ENCODE measurements at places on chromosomes 1 and 21.

DNA sequence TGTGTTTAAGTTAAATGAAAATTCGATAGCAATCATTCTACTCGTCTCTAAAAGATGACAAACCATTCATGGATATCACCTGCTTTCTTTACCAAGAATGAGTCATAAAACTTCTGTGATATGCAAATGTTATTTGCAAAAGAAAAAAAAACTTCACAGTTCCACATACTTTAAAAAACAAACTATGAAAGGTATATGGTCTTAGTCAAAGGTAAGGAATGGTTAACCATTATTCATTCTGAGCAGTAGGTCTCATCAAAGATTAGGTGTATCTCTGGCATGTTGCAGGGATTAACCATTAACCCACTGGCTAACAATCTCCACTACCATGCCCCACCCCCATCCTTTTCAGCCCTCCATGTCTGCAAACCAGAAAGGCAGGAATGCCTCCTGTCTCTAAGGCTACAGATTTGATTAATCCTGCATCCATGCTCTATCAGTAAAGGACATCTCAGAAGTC is 44.4 kb downstream of the PTPN14 start:
- no peak for DNase-seq

DNA sequence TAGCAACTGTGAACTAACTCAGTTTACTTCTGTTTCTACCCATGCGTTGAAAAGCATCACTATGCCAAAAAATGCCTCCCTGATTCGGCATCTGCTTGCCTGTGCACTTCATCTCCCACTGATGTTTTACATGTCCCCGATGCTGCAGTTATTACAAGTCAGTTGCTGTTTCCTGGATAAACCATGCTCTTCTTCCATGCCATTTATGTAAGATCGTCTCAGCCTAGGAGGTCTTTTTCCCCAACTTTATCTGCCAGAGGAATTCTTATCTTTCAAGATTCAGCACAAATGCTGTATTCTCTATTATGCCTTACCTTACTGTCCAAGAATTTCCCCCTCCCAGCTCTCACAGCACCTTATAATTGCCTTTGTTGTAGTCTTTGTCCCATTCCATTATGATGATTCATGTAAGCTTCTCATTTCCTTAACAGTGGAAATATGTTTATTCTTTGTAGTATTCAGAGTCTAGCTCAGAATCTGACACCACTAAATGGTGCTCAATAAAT is 30.0 kb downstream of the PRKACB start:
- DNase-seq, result no peak

- no peak for DNase-seq
Measured at GRCh38 chr1:116544588-116545358, 26.1 kb downstream of the CD58 start.

DNA sequence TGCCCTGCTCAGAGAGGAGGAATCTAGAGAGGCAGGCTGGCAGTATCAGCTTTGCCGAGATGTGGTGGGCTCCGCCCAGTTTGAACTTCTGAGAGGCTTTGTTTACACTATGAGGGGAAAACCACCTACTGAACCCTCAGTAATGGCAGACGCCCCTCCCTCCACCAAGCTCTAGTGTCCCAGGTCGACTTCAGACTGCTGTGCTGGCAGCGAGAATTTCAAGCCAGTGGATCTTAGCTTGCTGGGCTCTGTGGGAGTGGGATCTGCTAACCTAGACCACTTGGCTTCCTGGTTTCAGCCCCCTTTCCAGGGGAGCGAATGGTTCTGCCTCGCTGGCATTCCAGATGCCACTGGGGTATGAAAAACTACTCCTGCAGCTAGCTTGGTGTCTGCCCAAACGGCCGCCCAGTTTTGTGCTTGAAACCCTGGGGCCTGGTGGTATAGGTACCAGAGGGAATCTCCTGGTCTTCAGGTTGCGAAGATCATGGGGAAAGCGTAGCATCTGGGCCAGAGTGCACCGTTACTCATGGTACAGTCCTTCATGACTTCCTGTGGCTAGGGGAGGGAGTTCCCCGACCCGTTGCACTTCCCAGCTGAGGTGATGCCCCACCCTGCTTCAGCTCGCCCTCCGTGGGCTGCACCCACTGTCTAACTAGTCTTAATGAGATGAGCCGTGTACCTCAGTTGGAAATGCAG is 43.6 kb downstream of the C21orf91 start:
- no peak for DNase-seq

DNA sequence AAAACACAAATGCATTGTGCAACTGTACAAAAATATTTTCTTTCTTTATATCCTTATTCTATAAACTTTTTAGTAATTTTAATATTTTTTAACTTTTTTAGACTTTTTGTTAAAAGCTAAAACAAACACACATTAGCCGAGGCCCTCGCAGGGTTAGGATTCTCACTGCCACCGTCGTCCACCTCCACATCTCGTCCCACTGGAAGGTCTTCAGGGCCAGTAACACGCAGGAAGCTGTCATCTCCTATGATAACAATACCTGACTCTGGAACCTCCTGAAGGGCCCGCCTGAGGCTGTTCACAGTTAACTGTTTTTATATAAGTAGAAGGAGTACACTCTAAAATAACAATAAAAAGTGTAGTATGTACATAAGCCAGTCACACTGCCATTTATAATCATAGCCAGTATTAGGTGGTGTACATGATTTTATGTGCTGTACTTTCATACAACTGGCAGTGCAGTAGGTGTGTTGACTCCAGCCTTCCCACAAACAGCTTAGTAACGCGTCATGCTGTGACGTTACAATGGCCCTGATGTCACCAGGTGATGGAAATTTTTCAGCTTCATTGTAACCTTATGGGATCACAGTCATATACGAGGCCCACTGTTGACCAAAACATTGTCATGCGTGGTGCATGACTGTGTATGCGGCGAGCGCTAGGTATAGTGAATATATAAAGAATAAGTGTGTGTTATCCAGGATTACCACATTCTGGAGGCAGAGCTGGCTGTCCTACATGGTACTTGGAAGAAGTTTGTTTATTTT is 8.8 kb downstream of the TFF2 start:
- DNase-seq, result no peak

DNA sequence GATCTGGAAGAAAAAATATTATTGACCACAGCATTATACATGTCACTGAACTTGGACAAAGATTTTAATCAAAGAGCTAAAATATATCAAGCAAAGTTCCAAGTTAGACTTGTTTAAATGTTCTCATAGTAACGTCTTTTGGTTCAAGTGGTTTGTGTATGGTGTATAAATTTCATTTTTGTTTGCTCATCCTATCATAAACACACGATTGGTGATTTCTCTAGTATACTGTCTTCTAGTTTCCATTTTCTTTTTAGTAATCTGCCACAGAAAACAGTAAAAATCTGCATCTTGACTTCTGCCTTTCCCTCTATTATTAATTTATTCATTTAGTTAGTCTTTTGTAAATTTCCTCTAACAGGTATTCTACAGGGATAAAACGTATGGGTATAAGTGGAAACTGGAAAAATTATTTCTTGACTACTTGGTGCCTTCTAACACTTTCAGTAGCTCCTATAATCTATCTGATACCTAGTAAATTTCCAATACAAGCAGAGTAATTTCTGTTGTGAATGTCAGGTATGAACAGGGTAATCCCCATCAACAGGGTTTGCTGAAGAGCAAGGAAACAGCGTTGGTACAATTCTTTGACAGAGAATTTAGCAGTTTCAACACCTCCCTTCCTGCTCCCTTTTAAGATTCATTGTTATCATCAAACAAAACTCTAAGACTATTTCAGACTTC is 268.0 kb downstream of the PTPRC start:
- DNase-seq, result no peak

Measured in CMK (cell line).